ENCODE measurements at places on chromosomes 3 and 15. TPM values are rescaled to one million over a fixed set of nuclear protein-coding genes. Genes with fewer than 3 reads are reported as not detected.

The WWTR1 gene
- 19.2 TPM for total RNA-seq

The FANCI gene
- 115 TPM for total RNA-seq

The ZKSCAN7 gene
- 8.5 TPM for total RNA-seq

The MESP2 gene
- total RNA-seq, result 0.38 TPM

The HTR3E gene
- not detected for total RNA-seq

DNA sequence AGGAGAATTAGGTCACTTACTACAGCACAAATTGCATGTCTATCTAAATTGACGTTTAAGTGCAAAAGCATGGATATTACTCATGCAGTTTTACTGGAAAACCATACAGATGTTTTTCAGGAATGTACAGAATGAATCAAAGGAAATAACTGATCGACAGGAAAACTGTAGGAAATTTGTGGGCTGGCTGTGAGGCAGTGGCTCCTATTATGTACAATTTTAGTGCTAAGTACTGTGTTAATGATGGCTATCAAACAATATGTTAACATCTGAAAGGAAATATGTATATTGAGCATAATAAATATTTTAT is 6.9 kb downstream of the NUDT16 start:
- no peak for DNase-seq

DNA sequence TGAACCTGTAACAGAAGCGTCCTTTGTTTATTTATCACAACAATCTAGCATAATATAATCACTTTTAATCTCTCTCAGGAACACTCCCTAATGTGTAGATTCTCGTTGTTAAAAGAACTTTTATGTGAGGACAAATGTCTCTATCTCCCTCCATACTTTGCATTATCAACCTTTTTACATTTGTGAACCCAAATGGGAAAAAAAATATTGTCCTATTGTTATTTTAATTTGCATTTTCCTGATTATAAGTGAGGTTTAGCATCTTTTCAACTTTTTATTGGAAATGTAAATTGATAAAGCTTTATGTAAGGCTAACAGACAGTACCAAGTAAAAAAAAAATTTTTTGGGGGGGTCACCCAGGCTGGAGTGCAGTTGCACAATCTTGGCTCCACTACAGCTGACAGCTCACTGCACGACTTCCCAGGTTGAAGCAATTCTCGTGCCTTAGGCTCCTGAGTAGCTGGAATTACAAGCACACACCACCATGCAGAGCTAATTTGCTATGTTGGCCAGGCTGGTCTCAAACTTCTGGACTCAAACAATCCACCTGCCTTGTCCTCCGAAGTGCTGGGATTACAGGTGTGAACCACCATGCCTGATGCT is 33.0 kb upstream of the DENND4A start:
- no peak for DNase-seq

- no peak for DNase-seq
These were observed 116.0 kb downstream of the FOXB1 start for GRCh38 chr15:60120100-60120499.

GRCh38 chr15:52697051-52697450 is 17.9 kb upstream of the ATOSA start:
- DNase-seq, result no peak

- DNase-seq, result no peak
These were observed 61.9 kb downstream of the ADAMTS17 start for GRCh38 chr15:100279849-100280248.

GRCh38 chr3:73188707-73189106 is 127.2 kb downstream of the EBLN2 start:
- DNase-seq, result no peak

DNA sequence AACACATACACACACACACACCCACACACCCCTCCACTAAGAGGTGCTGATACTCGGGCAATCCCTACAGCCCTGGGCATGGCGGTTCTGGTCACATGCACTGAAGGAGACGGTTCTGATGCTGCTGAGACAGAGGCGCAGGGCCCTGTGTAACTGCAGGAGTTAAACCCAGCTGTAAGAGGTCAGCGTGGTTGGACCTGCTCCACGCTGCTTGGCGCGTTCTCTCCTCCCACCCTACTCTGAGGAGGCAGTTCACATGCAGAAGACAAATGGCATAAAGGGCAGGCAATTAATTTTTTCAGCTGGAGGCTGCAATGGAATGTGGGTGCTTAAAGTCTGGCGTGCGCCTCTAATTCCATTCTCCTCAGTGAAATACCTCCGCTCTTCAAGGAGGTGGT is 35.2 kb downstream of the GRK7 start:
- DNase-seq, result no peak

DNA sequence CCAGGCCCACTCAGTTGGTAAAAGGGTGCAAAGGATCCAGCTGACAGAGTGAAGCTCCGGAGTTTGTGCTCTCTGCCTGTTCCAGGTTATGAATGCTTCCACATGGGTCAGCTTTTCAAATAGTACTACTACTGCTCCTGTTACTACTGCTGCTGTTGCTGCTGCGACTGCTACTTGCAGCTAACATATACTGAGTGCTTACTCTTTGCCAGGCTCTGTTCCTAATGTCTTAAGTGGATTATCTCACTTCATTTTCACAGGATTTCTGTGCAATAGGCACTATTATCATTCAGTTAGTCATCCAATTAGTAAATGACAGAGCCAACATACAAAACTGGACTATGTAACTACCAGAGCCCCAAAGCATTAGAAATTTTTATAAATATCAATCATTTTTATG is 106.5 kb downstream of the IQCH start:
- no peak for DNase-seq

- DNase-seq, result peak; percentile 20
These were observed 89.9 kb downstream of the ATP10A start for GRCh38 chr15:25773248-25773647.

- DNase-seq, result no peak
These were observed 19.8 kb upstream of the LYSMD4 start for GRCh38 chr15:99753066-99753465.

DNA sequence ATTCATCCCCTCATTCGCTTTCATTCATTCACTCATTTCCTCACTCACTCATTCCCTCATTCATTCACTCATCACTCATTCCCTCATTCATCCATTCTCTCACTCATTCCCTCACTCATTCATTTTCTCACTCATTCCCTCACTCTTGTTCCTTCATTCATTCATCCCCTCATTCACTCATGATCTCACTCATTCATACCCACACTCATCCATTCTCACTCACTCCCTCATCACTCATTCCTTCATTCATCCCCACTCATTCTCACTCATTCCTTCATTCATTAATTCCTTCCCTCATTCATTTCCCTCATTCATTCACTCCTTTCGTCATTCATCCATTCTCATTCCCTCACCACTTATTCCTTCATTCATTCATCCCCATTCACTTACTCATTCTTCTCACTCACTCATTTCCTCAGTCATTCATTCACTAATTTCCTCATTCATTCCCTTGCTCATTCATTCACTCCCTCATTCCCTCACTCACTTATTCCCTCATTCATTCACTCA is 14.5 kb downstream of the ABTB1 start:
- no peak for DNase-seq

DNA sequence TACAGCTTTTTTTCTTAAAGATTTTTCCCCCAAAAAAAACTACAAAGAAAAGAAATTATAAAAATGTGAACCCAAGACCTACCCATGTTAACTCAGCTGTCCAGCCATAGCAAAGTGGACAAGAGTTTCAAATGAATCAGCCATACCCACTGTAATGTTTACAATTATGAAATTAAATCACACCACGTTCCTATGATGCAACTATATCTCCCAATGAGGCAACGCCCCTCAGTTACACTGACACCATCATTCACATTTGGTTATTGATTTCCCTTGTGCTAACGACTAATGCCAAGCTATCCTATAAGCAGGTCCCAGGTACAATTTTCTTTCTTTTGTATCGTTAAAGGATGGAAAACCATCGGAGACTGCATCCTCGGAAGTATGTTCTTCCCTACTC is 115.1 kb upstream of the ICE2 start:
- no peak for DNase-seq

DNA sequence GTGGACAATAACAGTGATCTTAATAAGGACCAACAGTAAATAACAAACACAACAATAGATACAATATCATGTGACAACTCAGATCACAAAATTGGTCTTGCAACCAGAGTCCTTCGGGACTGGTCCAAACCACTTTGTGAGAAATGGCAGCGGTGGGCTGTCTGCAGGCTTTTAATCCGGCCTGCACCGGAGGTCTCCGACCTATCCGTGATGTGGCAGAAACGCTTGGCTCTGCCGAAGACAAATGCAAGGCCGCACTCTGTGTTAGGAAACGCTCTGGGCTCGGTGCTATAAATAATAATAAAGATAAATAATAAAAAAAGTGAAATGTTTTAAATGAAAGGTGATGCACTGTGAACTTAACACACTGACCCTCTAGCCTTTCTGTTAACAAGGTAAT is 810.6 kb upstream of the NR2F2 start:
- DNase-seq, result no peak

- no peak for DNase-seq
These were observed 20.3 kb downstream of the CISH start for GRCh38 chr3:50591196-50591741.

GRCh38 chr3:196288141-196288460 is 575 bp upstream of the PCYT1A start:
- DNase-seq, result no peak

Data from H1 (cell line).